Heart right ventricle (tissue), 16 donors: ENCODE measurements at places on chromosomes 16 and 17. TPM values are rescaled to one million over a fixed set of nuclear protein-coding genes. Genes with fewer than 3 reads are reported as not detected.

GRCh38 chr16:65306722-65307121 lies 184.9 kb upstream of the CDH11 start:
- DNase-seq, result no peak

DNA sequence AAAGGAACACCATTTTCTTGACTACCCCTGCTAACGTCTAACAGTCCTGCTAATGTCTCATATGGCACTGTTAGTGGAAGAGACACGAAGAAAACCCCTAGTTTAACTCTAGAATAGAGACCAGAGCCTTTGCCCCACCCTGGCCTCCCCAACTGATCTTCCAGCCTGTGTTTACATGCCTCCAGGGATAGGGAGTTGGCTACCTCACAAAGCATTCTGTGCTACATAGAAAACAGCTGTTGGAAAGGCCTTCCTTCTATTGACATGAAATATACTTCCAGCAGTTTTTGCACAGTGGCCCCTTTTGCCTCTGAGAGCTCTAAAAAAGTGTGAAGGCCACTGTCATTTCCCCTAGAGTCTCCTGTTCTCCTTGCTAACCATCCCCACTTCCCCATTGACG lies 73.1 kb downstream of the ASIC2 start:
- DNase-seq, result no peak

GRCh38 chr17:64780096-64781013 lies 118.2 kb upstream of the SMURF2 start:
- DNase-seq, result peak; percentile 44

ZNF287 gene
- total RNA-seq, result 14.4 TPM

DNA sequence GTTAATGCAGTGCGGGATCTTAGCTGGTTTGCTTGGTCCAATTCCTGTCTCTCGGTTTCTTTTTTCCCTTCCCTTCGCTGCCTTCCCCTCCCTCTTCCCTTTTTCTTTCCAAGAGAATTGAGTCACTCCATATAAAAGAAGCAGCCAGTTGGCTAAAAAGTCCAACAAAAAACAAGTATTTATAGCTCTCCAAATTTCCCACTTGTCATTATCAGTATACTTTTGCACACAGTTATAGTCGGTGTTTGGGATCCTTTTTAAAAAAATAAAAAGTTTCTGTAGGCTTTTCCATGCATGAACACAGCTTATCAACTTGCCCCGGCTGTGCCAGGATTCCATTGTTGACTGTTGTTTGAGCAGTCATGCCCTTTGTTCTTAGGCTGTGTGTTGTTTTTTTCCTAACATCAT lies 24.9 kb downstream of the HMOX2 start:
- no peak for DNase-seq

DNA sequence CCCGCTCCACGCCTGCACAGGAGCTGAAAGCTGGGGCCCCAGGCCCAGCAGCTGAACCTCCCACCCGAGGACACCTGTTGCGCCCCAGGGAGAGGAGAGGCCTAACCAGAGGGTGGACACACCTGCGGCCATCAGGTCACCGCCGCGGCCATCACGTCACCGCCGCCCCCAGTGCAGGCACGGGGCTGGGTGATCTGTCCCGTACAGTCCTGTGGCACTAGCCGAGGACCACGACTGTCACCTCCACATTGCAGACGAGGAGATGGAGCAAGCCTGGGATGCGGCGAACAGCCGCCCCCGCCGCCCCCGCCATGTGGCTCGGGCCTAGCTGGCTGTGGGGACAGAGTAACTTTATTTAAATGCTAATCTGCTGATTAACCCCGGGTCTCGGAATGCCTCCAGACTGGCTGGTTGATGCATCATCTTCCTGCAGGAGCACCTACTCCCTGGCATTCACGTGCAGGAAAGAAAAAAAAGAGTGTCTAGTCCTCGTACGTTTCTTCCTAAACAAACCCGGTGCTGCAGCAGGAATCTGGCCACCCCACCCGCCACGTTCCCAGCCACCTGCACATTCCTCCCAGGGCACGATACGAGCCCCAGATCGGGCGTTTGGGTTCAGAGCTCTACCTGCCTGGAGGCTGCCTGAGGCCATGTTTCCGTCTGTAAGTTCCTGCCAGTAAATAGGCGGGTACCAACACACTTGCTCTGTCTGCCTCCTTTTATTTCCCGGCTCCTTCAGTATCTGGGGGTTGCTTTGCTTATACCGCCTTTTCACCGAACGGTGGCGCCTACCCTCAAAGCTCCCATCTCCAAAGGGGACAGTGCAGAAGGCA lies 29.9 kb downstream of the PIEZO1 start:
- no peak for DNase-seq

FA2H gene
- 0.41 TPM for total RNA-seq

GRCh38 chr17:859061-859823 lies 77.1 kb downstream of the MRM3 start:
- no peak for DNase-seq
